ENCODE measurements at places on chromosomes 1 and 21. TPM values are rescaled to one million over a fixed set of nuclear protein-coding genes. Genes with fewer than 3 reads are reported as not detected.

ERICH3 gene
- not detected for total RNA-seq

SLAMF1 gene
- not detected for total RNA-seq

CRYZ gene
- total RNA-seq = 86.2 TPM

GALNT2 gene
- total RNA-seq = 151 TPM

ZMYM4 gene
- total RNA-seq = 10.8 TPM

CHI3L2 gene
- total RNA-seq = 0.49 TPM

NBPF6 gene
- not detected for total RNA-seq

LENEP gene
- not detected for total RNA-seq

FCER1A gene
- not detected for total RNA-seq

FAM3B gene
- total RNA-seq = not detected

GABRD gene
- total RNA-seq = 0.66 TPM

PDZK1IP1 gene
- 7.2 TPM for total RNA-seq

TRPM2 gene
- total RNA-seq = 8.3 TPM

SORT1 gene
- total RNA-seq = 3.9 TPM

TEX38 gene
- total RNA-seq = not detected

PTAFR gene
- total RNA-seq = 0.11 TPM

SELENBP1 gene
- 7.7 TPM for total RNA-seq

MROH7 gene
- not detected for total RNA-seq

OR2M5 gene
- not detected for total RNA-seq

MTOR gene
- total RNA-seq = 13.1 TPM

NIBAN1 gene
- total RNA-seq = 0.79 TPM

Data from A549 treated with AZD2906 at 1 μM for 4 hours (cell line).